Lung (tissue), 17 donors: ENCODE measurements at places on chromosomes 2 and 18.

- no peak for DNase-seq
- peak overlapping the region; percentile 10 for H3K27ac ChIP-seq
- H3K4me1 ChIP-seq = peaks cover 4% of the 10 kb centered on the region
- H3K4me3 ChIP-seq = no peak overlapping the region
- H3K36me3 ChIP-seq = no peaks in the 10 kb centered on the region
Measured at GRCh38 chr2:55096586-55096985, 46.3 kb upstream of the RTN4 start.

DNA sequence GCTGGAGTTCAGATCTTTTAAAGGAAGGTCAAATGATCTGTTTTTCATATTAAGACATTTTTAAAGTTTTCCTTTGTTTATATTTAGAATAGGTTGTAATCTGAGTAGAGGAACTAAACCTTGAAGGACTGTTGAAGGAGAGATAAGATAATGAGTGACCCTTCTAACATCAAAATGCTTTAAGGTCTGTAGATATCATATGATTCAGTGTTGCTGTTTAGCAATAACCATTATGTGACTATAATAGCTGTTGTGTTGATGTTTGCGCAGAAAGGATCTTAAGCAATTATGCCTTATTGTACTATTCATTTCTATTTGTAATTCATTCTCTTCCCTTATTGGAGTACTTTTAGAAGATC lies 60.0 kb downstream of the SLC16A14 start:
- no peak for DNase-seq
- no peaks in the 10 kb centered on the region for H3K4me1 ChIP-seq
- H3K4me3 ChIP-seq = no peak overlapping the region

DNA sequence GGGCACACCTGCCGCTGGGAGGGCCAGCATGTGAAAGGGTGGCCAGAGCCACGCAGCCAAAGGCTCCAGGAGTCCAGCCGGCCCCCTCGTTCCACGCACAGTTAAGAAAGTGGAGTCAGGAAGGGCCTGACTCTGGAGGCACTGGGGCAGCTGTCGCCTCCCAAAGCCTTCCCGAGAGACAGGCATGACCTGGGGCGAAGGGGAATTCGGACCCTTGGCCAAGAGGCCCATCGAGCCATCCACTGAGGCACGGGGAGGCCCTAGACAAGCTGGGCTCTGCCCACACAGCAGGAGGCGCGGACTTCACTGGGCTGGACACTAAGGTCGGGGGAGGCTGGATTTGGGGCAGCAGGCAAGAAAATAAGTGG lies 38.5 kb upstream of the SNED1 start:
- H3K27ac ChIP-seq = peak overlapping the region; percentile 27
- H3K4me3 ChIP-seq = no peak overlapping the region
- DNase-seq = no peak
- H3K4me1 ChIP-seq = peaks cover 28% of the 10 kb centered on the region
- no peaks in the 10 kb centered on the region for H3K27me3 ChIP-seq

DNA sequence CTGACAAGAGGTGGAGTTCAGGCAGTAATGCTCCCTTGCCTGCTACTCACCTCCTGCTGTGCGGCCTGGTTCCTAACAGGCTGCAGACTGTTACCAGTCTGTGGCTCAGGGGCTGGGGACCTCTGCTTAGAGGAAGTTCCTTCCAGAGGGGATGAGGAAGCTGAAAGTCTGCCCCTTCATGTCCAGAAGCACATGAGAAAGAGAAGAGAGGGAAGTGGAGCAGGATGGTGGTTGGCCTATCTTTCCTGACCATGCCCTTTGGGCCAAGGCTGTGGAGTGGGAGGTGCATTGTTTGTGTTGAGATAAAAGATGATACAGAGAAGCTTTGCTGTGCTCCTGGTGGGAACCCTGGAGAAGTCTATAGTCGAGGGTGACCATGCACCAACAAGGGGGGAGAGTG lies 112.5 kb downstream of the LPIN1 start:
- DNase-seq = no peak
- no peaks in the 10 kb centered on the region for H3K27me3 ChIP-seq
- H3K4me1 ChIP-seq = peaks cover 5% of the 10 kb centered on the region
- no peak overlapping the region for H3K4me3 ChIP-seq
- no peaks in the 10 kb centered on the region for H3K36me3 ChIP-seq
